AG04449 (cell line): ENCODE measurements at places on chromosomes 1 and 21.

DNA sequence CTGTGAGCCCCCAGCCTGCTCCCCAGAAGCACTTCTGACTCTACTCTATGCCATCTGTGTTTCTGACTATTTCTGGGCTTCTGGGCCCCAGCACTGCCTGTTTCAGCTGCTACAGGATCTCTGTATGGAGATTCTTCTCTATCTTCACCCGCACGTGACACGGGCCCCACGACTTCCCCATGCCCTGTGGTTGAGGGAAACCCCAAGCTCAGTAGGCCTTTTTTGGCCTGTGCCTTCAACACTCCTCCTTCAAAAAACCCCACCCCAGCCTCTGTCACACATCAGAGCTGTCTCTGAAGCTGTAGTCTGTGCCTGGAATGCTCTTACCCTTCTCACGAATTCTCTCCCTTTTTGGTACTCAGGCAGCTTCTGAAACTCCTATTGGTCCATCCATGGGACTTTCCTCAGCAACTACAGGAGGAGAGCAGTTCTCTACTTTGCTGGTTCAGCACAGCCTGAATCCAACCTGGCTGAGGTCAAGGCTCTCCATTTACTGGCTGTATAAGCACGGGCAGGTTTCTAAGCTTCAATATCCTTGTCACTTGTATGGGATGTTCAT lies 2.0 kb upstream of the NID1 start:
- DNase-seq, result no peak

- no peak for DNase-seq
Observed at GRCh38 chr1:88608139-88608943, 75.7 kb upstream of the PKN2 start.

DNA sequence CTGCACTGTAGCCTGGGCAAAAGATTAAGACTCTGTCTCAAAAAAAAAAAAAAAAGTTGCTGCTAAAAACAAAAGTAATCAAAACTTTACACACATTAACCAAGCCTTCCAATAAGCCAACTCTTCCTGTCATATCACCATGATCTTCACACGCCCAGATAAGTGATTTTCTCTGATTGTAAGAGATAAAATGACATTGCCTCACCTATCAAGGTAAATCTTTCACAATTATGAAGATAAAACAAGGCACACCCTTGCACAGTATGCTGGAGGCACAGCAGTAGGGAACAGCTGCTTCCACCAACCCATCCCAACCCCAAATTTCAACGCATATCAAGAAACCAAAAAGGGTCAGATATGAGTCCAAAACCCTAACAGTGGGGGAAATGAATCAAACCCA lies 8.8 kb upstream of the TIAM1 start:
- DNase-seq, result no peak

GRCh38 chr1:32336591-32336932 lies 529 bp upstream of the MARCKSL1 start:
- DNase-seq, result no peak

DNA sequence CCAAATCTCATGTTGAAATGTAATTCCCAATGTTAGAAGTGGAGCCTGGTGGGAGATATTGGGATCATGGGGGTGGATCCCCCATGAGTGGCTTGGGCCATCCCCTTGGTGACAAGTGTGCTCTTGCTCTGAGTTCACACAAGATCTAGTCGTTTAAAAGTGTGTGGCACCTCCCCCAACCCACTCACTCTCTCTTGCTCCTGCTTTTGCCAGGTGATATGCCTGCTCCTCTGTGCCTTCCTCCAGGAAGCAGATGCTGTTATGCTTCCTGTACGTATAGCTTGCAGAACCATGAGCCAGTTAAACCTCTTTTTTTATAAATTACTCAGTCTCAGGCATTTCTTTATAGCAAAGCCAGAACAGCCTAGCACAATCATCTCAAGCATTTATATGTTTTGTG lies 23.0 kb upstream of the HSPA13 start:
- DNase-seq, result no peak

DNA sequence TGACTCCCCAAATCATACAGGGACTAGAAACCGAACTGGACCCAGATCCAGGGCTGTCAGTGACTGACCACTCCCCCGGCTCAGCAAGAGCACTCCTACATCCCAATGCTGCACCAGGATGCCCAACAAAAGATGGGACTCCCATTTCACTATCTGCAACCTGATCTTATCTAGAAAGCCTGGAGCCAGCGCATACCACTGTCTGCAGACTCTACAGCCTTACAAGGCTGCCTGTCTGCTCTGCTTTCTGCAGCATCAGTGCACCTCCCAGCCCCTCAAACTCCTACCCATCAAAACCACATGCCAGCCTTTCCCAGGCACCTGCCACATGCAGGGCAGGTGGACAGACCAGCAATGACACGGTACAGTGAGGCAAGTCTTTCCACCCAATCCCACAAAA lies 52.2 kb downstream of the SSBP3 start:
- DNase-seq, result no peak

GRCh38 chr21:46096596-46097335 lies 1.1 kb upstream of the COL6A2 start:
- DNase-seq, result no peak

DNA sequence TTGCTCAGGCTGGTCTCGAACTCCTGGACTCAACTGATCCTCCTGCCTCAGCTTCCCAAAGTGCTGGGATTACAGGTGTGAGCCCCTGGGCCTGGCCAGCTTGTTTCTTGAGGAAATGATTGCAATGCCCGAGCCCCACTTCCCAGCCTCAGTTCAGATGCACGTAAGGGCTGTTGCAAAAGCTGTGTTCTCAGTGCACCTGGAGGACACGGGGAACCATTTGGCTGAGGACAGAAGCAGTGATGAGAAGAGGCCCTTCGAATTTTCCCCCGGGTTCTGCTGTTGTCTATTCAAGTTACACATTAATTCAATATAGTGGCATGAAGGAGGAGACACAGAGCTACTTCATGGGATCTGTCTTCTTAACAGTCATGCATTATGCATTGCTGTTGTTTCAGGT lies 78.8 kb upstream of the WDR26 start:
- DNase-seq, result no peak

DNA sequence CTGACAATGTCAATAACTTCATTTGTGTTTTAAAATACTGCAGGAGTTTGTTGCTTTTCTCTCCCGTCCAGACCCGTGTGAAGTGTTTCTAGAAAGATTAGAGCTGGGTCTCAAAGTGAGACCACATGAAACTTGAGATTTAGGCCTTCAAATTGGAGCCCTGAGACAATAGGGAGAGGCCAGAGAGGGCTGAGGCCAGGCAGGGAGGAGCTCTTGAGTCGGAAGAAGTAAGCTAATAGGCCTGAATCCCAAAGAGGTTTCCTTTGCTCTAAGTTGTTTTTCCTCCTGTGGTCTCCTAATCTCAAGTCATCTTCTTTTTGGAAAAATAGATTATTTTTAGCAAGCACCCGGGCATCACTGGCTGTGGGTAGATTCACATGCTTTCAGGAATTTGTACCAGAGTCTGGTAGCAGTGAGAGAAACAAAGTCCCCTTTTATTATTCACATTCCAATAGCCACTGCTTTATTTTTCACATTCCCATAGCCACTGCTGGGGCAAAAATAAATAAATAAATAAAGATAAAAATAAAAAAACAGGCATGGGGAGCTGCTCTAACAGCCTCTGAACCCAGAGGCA lies 25.6 kb downstream of the CD244 start:
- no peak for DNase-seq

GRCh38 chr1:182990413-182991144 lies 32.6 kb upstream of the LAMC1 start:
- no peak for DNase-seq

- DNase-seq, result no peak
Observed at GRCh38 chr1:247111259-247111699, 7.1 kb upstream of the ZNF669 start.

- no peak for DNase-seq
Observed at GRCh38 chr1:52352690-52353089, 13.3 kb downstream of the CC2D1B start.

- DNase-seq, result peak; percentile 53
Observed at GRCh38 chr1:89635825-89636815, 3.2 kb downstream of the LRRC8C start.

DNA sequence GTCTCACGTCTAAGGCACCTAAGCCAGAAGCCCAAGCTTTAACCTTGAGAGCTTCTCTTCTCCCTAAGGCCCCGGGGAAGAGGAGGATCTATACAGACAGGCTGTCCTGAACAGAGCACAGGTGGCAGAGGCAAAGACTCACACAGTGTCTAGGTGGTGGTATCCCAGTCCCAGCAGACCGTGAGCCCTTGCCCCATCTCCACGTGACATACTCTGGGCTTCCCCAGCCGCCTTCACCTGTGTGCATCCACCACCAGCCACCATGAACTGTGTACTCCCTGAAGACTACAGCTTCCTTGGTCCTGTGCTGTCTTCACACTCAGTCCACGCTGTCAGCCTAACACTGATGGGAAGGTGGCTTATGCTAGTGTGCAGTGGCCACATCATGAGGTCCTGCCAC lies 31.7 kb downstream of the SZT2 start:
- no peak for DNase-seq

- DNase-seq, result no peak
Observed at GRCh38 chr1:214224611-214225354, 56.2 kb upstream of the SMYD2 start.

GRCh38 chr1:14636897-14637632 lies 38.6 kb downstream of the KAZN start:
- DNase-seq, result no peak

GRCh38 chr1:247212627-247213617 lies 41.1 kb upstream of the ZNF124 start:
- DNase-seq, result no peak
